Omental fat pad (tissue), 4 donors: ENCODE measurements at places on chromosomes 3 and 15. TPM values are rescaled to one million over a fixed set of nuclear protein-coding genes. Genes with fewer than 3 reads are reported as not detected.

Gene DLL4
- 8.3 TPM for total RNA-seq

Gene PLOD2
- total RNA-seq, result 105 TPM

Gene ANKUB1
- total RNA-seq, result not detected

Gene RTP1
- total RNA-seq, result not detected

Gene AADACL2
- total RNA-seq, result 2.8 TPM

GRCh38 chr3:33900809-33901505 is 102.5 kb downstream of the PDCD6IP start:
- no peak for DNase-seq

Gene CPN2
- total RNA-seq, result 0.50 TPM

Gene GNAT1
- total RNA-seq, result 1.3 TPM

DNA sequence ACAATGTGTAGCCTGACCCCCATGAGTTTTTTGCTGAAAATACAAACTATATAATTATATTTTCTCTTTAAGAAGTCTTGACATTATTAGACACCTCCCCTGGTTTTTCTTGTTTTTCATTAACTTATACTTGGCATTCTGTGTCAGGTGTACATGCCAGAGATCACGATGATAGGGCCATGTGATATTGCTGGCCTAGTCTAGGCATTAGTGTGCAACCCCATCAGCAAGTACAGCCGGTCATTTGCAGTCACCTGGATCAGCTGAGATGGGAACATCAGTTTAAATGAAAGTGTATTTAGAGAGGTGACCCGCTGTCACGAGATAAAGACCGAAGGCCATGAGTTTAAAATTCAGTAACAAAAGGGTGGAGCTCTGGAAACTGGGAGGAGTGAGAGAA is 12.6 kb upstream of the SPPL2A start:
- no peak for DNase-seq

Gene GABRA5
- not detected for total RNA-seq

DNA sequence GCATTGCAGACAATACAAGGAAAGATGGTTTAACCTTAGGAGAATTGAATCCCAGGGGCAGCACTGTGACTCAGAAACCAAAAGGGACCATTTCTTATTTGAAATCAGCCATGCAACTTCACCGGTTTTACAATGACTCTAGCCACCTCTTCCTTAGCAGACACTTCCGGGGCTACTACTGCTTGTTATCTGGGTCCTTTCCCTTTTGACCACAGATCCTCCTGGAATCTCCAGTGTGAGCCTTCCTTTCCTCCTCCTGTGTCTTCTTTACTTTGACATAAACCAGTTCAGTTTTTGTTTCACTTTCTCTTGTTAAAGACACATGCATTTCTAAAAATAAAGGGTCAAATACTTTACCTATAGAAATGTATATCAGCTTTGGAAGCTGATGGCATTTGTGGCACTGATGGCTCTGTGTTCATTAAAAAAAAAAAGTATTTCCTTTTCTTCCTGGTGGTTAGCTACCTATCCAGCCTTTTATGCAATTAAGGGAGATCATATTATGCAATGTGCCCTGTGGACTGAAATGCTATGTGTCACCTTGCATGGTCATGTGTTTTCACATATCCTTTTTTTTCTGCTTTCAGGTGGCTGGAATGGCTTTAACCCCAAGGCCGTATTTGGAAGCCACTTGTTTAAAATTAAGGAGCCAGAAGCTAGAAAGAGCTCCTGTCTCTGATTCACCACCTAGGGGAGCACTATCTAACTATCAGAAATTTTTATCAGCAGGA is 296.2 kb downstream of the CHL1 start:
- no peak for DNase-seq

Gene CRYBG3
- 49.0 TPM for total RNA-seq

DNA sequence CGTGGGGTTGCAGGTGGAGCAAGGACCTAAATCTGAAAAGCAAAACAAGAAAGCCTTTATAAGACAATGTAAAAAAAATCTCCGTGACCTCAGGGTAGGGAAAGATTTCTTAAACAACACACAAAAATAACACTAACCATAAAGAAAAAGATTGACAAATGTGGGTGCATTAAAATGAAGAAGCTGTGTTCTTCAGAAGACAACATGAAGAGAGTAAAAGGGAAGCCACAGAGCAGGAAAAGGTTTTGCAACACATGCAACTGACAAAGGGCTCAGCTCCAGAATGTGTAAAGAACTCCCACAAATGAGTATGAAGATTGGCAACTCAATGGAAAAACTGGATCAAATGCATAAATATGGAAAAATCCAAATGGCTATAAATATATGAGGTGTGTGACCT is 74.2 kb downstream of the MAGEF1 start:
- DNase-seq, result no peak

- no peak for DNase-seq
Observed at GRCh38 chr15:64454282-64454681, 6.1 kb upstream of the ZNF609 start.

DNA sequence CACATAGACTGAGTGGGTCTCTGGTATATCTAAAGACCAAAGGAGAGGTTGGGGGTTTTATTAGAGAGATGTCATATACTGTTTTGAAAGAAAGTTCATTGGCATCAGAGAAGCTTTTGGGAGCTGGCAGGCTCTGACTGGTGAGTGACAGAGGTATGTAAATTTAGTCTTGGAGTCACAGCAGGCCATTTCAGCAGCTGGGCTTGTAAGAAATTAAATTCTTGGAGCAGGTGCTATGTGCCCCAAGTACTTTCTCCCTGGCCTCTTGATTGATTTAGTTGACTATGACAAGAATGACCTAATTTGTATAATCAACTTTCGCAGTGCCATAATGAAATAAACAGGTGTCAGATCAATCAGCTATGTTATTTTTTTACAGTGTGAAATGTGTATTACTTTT is 47.8 kb upstream of the CDAN1 start:
- no peak for DNase-seq

DNA sequence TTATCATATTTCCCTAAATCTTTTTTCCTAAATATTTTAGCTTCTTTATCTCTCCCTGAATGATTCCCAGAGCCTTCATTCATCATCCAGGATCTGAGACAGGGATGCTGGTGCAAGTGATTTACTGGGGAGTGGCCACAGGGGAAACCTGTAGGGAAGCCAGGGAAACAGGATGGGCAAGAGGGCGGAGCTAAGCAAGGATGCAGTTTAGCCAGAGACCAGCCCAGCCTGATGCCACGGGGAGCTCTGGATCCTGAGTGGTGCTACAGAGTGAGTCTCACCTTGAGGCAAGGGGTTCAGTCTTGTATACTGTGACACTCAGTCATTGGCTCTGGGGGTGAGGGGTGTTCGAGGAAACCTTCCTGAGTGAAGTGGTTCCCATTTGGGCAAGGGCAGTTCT is 39.7 kb upstream of the LRRFIP2 start:
- no peak for DNase-seq

DNA sequence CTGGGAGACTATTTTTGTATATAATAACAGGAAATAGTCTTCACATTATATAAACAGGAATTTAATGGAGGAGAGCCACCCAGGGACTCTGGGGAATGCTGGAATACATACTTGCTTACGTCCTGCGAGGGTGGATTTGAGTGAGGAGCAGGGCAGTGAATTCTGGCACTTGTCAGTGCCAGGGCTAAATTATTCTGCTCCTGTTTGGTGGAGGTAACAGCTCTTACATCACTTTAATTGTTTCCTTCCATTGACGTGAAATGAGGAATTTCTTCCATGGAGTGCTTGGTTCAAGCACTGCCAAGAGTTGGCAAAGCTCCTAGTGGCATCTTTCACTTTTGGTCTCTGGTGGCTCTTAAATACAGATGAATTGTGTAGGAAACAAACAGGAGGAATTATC is 94.1 kb upstream of the GOLGA8J start:
- no peak for DNase-seq

- no peak for DNase-seq
Observed at GRCh38 chr3:93843981-93844380, 129.7 kb downstream of the PROS1 start.

Gene MYRIP
- 3.7 TPM for total RNA-seq

- no peak for DNase-seq
Observed at GRCh38 chr3:48187579-48188265, 495 bp downstream of the CDC25A start.

DNA sequence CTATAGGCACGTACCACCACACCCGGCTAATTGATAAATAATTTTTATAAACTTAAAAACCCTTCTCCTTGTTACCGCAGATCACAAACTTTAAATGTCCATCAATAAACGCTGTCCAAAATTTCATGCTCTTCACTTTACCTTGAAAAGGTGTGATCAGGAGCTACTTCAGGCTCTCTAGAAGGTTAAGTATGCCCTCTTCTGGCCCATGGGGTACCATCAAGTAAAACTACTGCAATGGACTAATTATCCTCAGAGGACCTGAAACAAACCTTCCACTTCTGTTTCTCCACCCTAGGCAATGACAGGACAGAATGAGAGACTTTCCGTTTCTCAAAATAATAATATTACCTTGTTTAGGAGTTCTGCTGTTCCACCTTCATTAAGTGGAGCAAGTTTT is 9.2 kb downstream of the LZTFL1 start:
- DNase-seq, result no peak
